ENCODE measurements at places on chromosomes 7 and 10.

GRCh38 chr10:132875435-132875834 lies 66.9 kb downstream of the CFAP46 start:
- no peak for DNase-seq

DNA sequence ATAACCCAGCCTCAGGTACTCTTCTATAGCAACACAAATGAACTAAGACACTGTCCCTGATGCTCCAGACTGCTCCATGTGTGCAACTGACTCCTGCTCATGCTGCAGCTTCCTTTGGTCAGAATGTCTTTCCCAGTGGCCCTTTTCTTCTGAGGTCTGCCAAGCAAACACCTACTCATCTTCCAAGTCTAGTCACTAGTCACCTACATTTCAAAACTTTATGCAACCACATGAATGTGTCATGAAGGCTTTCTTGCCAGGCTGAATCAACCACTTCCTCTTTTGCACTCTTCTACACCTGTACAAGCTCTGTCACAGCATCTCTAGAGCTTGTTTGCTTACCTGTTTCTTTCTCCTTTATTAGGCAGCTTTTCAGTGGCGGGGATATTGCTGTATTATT lies 75.8 kb downstream of the LSMEM1 start:
- DNase-seq: no peak

GRCh38 chr10:14327527-14327926 lies 3.2 kb downstream of the FRMD4A start:
- DNase-seq: no peak

DNA sequence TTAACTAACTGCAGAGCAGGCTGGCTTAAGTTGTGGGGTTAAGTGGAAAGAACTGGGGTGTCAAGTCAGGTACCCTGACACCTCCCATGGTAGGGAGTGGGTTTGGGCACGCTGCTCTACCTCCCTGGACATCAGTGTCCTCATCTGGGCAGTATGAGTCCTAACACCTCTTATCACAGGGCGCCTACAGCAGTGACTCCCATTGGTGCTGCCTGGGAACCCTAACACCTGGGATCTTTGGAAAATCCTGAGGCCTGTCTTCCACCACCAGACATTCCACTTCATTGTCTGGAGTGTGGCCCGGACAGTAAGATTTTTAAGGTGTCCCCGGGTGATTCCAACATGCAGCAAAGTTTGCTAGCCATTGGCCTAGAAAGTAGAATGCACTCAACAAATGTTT lies 239.1 kb downstream of the SKAP2 start:
- no peak for DNase-seq

DNA sequence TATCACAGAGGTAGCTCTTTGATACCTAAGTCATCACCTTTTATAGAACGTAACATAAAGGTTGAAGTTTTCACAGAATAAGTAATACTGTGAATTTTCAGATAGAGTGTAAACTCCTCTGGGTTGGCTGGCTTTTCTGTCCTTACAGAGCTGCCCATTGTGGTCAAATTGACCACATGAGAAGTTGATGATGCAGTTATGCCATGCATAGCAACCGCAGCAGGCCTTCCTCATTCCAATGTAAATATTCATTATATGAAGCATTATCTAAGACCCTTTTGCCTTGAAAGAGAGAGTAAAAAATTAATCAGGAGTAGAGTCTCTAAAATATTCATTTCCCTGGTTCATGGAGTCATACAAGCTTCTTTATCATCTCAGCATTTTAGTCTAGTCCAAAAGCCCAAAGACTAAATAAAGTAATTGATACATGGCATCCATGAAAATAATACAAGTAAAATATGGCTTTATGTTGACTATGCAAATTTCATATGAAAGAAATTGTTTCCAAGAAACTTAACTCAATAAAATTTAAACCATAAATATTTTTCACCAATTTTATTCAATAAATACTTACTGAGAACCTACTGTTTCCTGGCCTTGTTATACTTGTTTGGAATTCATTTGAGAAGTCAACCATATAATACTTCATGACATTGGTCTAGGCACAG lies 516.4 kb downstream of the PCDH15 start:
- DNase-seq: no peak

DNA sequence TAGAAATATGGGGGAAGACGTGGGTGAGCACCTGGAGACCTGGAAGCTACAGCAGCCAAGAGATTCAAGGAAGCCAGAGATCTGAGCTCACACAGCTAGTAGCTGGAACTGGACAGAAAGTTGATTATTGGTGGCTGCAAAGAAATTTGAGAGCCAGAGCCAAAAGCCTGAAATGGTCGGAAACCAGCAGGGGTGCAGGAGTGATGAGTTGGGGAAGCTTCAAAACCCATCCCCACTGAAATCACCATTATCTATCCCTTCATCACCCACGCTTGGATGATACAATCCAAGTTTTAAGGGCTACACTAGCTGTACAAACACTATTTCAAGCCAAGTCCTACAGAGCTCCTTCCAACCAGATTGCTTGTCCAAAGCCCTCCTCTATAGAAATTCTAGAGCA lies 296.1 kb upstream of the NEBL start:
- DNase-seq: no peak

GRCh38 chr10:7130191-7130911 lies 280.5 kb downstream of the SFMBT2 start:
- no peak for DNase-seq

DNA sequence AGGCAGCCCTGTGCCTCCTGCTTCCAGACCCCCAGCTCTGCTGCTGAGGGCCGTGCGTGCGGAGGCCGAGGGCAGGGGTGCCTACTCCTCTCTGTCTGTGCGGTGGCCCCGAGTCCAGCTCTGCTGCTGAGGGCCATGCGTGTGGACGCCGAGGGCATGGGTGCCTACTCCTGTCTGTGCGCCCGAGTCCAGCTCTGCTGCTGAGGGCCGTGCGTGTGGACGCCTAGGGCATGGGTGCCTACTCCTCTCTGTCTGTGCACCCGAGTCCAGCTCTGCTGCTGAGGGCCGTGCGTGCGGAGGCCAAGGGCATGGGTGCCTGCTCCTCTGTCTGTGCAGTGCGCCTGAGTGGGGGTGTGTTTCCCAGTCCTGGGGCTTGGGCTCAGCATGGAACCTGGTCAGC lies 142.7 kb downstream of the ZMYND11 start:
- DNase-seq: no peak

DNA sequence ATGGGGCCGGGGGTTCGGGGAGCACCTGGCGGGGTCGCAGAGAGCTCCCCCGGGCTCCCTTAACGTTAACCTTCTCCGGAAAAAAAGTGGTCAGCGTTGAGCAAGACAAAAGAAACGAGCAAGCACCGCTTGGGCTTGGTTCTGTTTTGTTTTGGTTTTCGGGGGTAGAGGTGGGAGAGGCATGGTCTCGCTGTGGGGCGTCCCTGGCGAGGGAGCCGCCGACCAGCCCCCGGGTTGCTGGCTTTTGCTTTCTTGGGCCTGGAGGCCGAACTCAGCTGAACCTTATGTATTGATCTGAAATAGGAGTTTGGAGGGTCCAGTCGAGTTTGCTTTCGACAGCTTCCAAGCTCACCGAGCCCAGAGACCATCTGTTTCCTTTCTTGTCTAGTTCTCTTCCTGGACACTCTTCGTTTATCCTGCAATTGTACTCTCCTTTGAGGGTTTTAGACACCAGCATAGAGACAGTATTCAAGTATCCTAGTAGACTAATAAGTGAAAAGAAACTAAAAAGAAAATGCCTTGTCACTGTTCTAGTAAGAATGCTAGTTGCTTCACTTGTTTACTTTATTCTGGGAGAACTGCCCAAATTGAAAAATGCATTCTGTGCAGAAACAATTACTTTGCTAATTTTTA lies 980 bp downstream of the FHIP2A start:
- DNase-seq: no peak

DNA sequence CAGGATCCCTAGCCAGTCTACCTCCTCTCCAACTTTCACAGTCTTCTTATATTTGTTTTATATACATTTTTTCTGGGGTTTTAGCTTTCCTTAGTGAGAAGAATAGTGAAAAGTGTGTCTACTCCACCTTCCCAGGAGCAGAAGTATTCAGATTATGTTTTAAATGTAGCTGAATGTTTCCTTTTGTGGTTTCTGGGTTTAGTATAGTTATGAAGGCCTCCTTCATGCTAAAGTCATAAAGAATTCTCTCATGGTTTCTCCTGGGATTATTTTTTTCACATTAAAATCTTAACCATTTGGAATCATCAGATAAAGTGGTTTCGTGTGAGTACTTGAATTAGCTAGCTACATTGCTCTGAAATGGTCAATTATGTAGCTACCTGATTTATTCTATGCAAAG lies 50.9 kb downstream of the ANKMY2 start:
- no peak for DNase-seq

DNA sequence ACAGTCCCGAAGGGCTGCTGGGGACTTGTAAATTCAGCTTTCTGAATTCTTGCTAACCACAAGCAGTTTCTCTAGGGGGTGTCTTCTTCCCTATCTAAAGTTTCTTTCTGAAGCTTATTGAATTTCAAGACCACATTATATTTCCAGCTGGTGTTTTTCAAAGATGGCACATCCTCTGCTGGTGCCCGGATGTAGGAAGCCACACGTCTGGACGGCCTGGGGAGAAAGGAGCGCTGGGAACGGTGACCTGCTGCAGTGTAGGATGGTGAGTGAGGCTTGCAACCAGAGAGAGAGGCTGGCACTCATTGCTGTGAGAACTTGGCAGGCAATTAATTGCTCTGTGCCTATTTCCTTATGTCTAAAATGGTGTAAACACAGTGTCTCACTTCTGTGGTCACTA lies 776.4 kb downstream of the TYW1 start:
- no peak for DNase-seq

Data from activated naive CD4-positive, alpha-beta T cell (primary cell).